IPS DF 19.7 (cell line): ENCODE measurements at places on chromosomes 2 and 18.

GRCh38 chr18:62182220-62182619 lies 4.6 kb downstream of the PIGN start:
- DNase-seq: no peak

- no peak for DNase-seq
These were observed 34.9 kb upstream of the HPCAL1 start for GRCh38 chr2:10267551-10268465.

GRCh38 chr2:47675196-47675825 lies 107.6 kb upstream of the MSH6 start:
- DNase-seq: no peak

- DNase-seq: no peak
These were observed 72.8 kb upstream of the FANCL start for GRCh38 chr2:58313926-58314325.
